Breast epithelium (tissue), 4 donors: ENCODE measurements at places on chromosomes 7 and 10. TPM values are rescaled to one million over a fixed set of nuclear protein-coding genes. Genes with fewer than 3 reads are reported as not detected.
A peak's percentile ranks its signal among the peaks of the same experiment; 100 is the strongest.

CNPY1 gene
- total RNA-seq = 0.29 TPM

MBL2 gene
- total RNA-seq = not detected

CUEDC2 gene
- 54.4 TPM for total RNA-seq

CCL24 gene
- total RNA-seq = not detected

NOS3 gene
- 35.1 TPM for total RNA-seq

RAPGEF5 gene
- 18.7 TPM for total RNA-seq

DNA sequence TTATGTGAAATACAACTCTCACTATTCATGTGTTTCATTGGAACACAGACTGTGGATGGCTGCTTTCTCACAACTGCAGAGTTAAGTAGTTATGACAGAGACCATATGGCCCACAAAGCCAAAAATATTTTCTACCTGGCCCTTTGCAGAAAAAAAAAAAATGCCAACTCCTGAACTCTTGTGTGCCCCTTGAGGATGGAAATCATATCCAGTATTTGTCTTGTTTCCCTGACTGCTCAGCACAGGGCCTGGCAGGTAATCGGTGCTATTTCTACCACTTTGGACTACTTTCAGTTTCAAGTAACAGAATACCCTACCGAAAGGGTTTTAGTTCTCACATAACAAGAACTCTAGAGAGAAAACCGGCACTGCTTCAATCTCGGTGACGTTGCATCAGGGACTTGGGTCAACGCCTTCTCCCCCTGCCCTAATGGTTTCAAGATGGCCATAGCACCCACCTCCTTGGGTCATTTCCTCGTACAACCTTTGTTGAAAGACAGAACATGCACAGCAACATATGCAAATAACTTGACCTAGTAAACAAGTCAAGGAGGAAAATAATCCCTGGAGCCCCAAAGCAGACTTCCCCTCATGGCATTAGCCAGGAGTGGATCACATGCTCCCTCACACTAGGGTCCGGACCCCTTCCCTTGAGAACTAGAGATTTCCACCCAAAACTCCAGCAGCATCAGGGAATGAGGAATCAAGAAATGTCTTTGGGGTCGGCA is 11.8 kb upstream of the GPNMB start:
- DNase-seq = no peak
- no peaks in the 10 kb centered on the region for H3K27me3 ChIP-seq
- H3K27ac ChIP-seq = peak overlapping the region; percentile 48
- H3K4me1 ChIP-seq = no peaks in the 10 kb centered on the region

DNA sequence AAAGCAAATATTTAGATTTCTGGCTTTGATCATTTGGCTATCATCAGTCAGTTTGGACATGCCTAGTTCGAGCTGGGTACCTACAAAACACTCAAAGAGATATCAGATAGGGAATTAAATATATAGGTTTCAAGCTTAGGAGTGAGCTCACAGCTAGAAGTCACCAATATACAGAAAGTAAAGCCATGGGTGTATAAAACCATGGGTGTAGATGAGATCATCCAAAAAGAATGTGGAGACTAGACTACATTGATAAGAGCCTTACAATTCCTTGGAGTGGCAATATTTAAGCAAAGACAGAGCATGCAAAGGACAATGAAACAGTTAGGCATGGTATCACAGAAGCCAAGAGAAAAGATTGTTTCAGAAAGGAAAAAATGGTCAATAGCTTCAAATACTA is 7.2 kb upstream of the RALA start:
- no peaks in the 10 kb centered on the region for H3K36me3 ChIP-seq
- no peaks in the 10 kb centered on the region for H3K27me3 ChIP-seq
- no peak overlapping the region for H3K27ac ChIP-seq
- H3K4me3 ChIP-seq = no peak overlapping the region
- DNase-seq = no peak

DNA sequence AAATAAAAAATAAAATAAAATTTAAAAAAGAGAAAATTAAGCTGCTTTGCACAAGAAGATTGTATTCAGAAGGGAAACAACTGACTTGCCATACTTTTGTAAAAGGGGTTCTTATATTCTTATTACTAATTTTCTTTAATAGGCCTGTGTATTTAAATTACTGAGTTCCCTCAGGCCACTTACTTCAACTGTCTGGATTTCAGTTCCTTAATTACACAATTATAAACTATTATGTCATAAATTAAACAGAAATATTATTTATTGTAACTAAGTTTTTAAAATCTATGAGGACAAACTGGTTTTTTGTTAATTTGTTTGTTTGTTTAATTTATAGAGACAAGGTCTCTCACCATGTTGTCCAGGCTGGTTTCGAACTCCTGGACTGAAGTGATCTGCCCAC is 22.4 kb upstream of the MICU1 start:
- no peaks in the 10 kb centered on the region for H3K27me3 ChIP-seq
- H3K27ac ChIP-seq = no peak overlapping the region
- H3K4me3 ChIP-seq = no peak overlapping the region
- no peaks in the 10 kb centered on the region for H3K4me1 ChIP-seq
- DNase-seq = no peak

DNA sequence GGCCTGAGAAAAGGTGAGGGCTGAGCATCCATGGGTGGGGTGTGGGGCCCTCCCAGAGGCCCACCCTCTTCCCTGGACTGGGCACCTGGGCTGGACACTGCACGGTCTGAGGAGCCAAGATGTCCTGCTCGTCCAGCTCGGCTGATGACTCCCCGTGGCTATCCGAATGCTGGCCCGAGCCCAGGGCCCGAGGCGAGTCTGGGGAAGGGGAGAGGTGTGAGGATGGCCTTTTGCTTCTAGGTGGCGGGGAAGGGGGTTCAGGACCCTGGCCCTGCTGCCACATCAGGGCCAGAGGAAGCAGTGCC is 7.1 kb downstream of the NACAD start:
- H3K27me3 ChIP-seq = no peaks in the 10 kb centered on the region
- peak overlapping the region; percentile 12 for H3K27ac ChIP-seq
- no peak overlapping the region for H3K4me3 ChIP-seq
- no peaks in the 10 kb centered on the region for H3K4me1 ChIP-seq

DNA sequence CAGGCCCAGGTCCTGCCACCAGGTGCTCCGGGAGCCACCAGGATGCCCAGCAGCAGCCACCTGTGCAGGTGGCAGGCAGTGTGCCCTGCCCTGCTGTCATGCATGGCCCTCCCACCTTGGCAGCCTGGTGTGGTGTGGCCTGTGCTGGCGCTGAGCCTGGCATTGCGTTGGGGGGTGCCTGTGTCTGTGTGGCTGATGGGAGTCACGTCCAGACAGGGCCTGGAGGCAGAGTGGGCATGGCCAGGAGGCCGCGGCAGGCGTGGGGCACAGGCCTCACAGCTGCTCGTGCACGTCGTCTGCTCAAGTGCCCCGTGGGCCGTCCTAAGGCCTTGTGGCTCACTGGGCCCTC is 8.7 kb downstream of the TTYH3 start:
- no peaks in the 10 kb centered on the region for H3K27me3 ChIP-seq
- H3K27ac ChIP-seq = peak overlapping the region; percentile 92
- peaks cover 11% of the 10 kb centered on the region for H3K4me1 ChIP-seq
- H3K4me3 ChIP-seq = peak overlapping the region; percentile 11

GRCh38 chr10:22475651-22476600 is 130.6 kb downstream of the SPAG6 start:
- H3K4me3 ChIP-seq = peak overlapping the region; percentile 46
- H3K27ac ChIP-seq = no peak overlapping the region
- H3K4me1 ChIP-seq = no peaks in the 10 kb centered on the region
- no peaks in the 10 kb centered on the region for H3K36me3 ChIP-seq

GRCh38 chr7:43456200-43456599 is 126.7 kb upstream of the STK17A start:
- H3K4me1 ChIP-seq = no peaks in the 10 kb centered on the region
- no peaks in the 10 kb centered on the region for H3K36me3 ChIP-seq

DNA sequence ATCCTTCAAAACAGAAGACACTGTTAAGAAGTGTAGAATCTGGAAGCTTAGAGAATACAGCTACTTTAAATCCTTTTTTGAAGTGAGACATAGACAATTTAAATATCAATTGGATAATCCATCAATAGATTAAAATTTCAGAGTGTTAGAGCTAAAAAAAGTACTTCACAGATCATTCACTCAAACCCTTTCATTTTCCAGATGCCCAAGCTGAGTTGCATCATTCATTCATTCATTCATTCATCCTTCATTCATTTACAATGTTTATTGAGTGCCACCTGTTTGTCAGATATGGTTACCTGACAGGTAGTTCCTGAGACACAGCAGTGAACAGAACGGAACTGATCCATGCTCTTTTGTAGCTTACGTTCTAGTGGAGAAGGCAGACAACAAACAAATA is 290.7 kb upstream of the MTPN start:
- no peak overlapping the region for H3K27ac ChIP-seq
- H3K27me3 ChIP-seq = no peaks in the 10 kb centered on the region
- no peaks in the 10 kb centered on the region for H3K36me3 ChIP-seq
- DNase-seq = no peak
- H3K4me3 ChIP-seq = no peak overlapping the region
